ENCODE measurements at places on chromosomes 12 and 14.

DNA sequence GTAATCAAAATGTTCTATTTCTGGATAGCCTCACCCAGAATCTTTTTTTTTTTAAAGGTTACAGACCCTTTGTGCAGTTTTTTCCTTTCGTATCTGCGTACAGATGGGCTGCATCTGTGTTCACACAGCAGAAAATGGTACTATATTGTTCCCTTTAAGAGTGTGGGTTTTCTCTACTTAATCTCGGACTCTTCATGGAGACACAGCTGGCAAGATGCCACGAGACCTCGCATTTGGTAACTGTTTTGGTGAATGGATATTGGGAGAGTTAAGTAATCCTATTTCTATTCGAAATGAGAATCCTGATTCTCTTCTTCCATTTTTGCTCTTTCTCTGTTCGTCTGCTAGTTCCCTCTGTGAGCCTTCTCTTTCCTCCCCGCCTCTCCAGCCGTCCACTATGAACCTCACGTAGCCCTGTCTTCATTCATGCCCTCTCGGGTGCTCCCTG, 85.7 kb downstream of the SAMD4A start:
- DNase-seq: no peak

- no peak for DNase-seq
Observed at GRCh38 chr12:114293073-114293472, 112.9 kb downstream of the TBX5 start.

- no peak for DNase-seq
Observed at GRCh38 chr14:50068496-50068895, 47.9 kb downstream of the VCPKMT start.

DNA sequence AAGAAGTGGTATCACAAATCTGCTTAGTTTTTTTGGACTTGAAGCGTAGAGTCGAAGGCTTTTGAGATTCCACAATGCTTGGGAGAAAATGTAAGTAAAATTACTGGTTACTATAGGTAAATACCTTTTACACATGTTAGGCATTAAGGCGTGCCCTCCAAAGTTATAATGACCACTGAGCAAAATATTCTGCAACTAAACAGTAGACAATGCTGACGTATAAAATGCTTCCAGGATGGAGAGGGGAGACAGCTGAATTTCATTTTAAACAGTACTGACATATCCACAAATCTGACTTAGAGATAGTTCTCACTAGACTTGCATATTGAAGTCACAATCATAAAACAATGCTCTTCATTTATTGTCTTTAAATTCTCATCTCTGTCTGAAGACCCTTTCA, 144.5 kb upstream of the DCN start:
- no peak for DNase-seq

DNA sequence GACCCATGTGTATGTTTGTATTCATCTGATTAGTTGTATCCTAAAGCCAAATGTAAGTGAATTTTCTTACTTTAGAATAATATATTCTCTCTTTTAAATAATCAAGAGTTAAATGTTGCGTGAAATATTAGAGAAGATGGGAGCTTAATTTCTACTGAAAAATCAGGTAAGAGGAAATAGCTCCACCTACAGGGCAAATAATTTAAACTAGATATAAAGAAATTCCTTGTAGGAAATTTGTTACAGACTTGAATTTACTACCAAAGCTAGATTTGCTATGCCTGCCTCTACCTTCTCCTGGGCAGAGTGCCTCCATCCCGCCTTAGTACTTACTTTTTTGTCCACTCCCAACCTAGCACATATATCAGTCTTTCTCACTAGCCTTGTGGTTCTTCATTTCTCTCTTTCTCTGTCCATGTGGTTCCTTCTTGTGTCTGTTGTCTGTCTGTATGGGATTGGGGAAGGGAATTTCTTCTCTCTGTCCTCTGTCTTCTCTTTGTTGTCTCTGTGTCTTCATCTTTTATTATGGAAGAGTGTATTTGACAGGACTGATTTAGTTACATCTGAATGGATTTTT, 44.7 kb downstream of the PALS1 start:
- DNase-seq: no peak

GRCh38 chr12:759628-760027, 7.2 kb downstream of the WNK1 start:
- no peak for DNase-seq
